ENCODE measurements at places on chromosomes 16 and 17. TPM values are rescaled to one million over a fixed set of nuclear protein-coding genes. Genes with fewer than 3 reads are reported as not detected.

GRCh38 chr16:370979-371514, 709 bp upstream of the MRPL28 start:
- DNase-seq, result no peak

The BRICD5 gene
- total RNA-seq, result 70.2 TPM

DNA sequence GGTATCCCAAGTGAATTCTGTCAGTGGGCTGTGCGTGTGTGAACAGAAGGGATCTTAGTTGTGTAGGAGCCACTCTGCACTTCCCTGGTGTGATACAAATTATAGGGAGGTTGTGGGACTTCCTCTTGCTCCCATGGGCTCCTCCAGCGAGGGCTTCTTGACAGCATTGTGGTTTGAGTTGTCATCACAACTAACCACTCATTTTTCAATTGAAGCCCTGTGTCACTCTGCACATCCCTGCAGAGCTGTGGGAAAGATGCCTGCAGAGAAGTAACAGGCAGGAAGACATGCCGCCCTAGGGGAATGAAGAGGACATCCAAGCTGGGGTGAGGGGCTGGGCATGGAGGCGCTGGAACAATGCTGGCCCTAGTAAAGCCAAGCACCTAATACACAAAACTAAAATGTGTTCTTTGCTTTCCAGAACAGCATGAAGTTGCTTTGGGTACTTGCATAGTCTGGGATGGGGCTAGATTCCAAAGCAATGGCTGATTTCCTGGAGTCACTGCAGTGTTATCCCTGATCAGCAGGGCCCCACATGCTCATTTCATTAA, 692.5 kb downstream of the TOX3 start:
- DNase-seq, result no peak

DNA sequence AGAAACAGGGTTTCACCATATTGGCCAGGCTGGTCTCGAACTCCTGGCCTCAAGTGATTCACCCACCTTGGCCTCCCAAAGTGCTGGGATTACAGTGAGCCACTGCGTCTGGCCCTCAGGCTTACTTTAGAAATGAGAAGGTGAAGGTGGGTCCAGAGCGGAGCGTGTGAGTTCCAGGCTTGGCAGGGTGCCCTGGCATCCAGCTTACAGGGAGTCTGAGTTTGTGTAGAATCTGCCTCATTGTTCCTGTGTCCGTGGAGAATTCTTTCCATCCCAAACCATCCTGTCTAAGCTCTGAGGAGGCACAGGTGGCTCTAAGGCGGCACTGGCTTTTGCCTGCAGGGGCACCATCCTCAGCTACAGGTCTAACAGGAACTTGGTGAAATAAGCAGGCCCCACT, 50.6 kb downstream of the RAB11FIP3 start:
- DNase-seq, result no peak

DNA sequence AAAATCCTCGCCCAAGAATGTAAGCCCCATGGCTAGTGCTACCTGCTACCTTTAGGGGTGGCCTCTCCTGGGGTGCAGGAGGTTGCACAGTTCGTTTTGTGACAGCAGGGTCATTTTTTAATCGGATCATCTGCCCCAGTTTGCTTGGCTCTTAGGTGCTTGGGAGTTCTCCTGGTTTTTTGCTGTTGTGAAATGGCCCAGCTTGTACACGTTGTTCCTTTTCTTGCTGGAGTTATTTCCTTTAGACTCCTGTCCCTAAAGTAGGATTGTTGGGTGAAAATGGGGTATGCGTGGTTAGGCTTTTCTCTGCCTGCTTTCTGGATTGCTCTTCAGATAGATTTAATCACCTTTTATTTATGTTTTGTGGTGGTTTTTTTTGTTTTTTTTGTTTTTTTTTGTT, 25.8 kb downstream of the ABCC1 start:
- DNase-seq, result no peak

All from upper lobe of left lung (tissue), 6 donors.